ENCODE measurements at places on chromosomes 2 and 18. TPM values are rescaled to one million over a fixed set of nuclear protein-coding genes. Genes with fewer than 3 reads are reported as not detected.

The GREB1L gene
- 1.5 TPM for total RNA-seq

The ZNF396 gene
- 0.19 TPM for total RNA-seq

The SH2D6 gene
- not detected for total RNA-seq

The ABCB11 gene
- total RNA-seq: 0.28 TPM

The DSC3 gene
- 148 TPM for total RNA-seq

The TWSG1 gene
- total RNA-seq: 30.6 TPM

The CCDC102B gene
- 0.92 TPM for total RNA-seq

The RGPD3 gene
- total RNA-seq: 0.09 TPM

The CRYBA2 gene
- total RNA-seq: not detected

The DHRS9 gene
- total RNA-seq: 34.2 TPM

The KCNK3 gene
- total RNA-seq: not detected

The ANKRD53 gene
- not detected for total RNA-seq

The RGPD8 gene
- total RNA-seq: 0.88 TPM

The PLCD4 gene
- total RNA-seq: 2.6 TPM

The ASPRV1 gene
- not detected for total RNA-seq

The ZC3H8 gene
- 4.3 TPM for total RNA-seq

The VAMP5 gene
- total RNA-seq: 1.9 TPM

The CTAGE1 gene
- total RNA-seq: not detected
